ENCODE measurements at places on chromosomes 1 and 21.

GRCh38 chr1:155228096-155228427, 19.6 kb downstream of the MTX1 start:
- no peak for DNase-seq

DNA sequence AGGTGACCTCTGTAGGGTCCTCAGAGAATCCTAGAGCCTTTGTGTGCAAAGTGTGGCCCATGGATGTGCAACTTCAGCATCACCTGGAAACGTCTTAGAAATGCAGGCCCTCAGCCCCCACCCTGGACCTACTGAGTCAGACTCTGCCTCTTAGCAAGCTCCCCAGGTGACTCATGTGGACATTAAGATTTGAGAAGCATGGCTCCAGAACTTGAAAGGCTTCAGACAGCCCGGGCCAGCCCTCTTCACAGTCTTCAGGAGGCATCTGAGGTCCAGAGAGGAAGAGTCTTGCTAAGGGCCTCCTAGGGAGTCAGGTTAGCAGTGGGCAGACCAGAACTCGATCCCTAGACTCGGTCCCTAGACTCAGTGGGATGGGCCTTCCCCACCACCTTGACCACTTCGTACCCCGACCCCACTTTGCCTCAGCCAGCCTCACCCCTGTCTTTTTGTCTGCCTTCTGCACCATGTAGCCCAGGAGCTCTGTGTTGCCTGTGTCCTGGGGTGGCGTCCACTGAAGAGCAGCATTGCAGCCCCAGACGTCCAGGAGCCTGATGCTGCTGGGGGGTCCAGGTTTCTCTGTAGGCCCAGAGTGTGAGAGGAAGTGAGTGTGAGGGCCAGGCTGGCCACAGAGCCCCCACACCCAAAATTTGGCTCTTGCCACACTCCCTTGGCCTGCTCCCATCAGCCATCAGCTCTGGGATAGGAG, 4.8 kb downstream of the MYBPH start:
- no peak for DNase-seq

DNA sequence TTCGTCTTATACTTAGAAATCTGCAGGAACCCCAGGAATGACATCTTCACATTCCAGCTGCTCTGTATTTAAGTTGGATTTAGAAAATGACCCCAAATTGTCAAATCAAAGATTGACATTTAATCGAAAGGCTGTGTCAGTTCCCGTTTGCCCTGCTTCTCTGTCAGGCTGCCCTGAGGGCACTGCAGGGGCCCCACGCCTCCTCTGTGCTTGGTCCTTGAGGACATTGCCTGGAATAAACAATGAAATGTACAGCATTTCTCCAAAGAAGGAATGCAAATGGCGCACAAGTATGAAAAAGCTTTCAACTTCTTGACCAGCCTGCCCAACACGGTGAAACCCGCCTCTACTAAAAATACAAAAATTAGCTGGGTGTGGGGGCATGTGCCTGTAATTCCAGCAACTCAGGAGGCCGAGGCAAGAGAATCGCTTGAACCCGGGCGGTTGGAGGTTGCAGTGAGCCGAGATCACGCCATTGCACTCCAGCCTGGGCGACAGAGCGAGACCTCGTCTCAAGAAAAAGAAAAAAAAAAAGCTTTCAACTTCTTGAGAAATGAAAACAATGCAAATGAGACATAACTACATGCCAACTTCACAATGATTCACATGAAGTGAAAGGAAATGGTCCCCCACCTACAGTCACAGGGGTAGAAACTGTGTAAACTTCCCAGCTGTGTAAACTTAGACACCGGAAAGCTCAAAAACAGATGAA, 3.0 kb downstream of the TMPRSS3 start:
- DNase-seq = peak; percentile 75

- no peak for DNase-seq
Observed at GRCh38 chr1:209746451-209747165, 9.2 kb upstream of the TRAF3IP3 start.

GRCh38 chr1:95111014-95111413, 6.1 kb upstream of the TLCD4 start:
- DNase-seq = no peak

GRCh38 chr1:168683871-168684270, 45.1 kb downstream of the DPT start:
- no peak for DNase-seq

- no peak for DNase-seq
Observed at GRCh38 chr1:20035114-20035513, 34.9 kb upstream of the PLA2G5 start.

DNA sequence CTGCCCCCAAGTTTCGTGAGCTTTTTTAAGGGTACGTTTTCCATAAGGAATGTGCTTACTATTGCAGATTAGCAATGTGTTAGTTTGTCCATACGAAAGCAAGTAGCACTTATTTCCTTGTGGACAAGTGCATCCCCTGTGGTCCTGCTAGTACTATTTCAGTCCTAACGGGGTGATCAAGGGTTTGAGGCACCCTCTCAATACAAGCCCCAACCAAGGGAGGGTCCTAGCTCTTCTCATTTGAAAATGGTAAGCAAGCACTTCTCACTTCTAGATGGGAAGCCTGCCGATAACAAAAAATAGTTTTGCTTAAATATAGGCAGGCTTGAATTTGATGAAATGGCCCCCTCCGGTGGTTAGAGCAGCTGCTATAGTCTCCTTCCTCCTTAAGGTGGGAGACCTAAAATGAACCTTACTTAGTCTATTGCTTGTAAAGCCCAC, 64.0 kb upstream of the HMCN1 start:
- peak; percentile 84 for DNase-seq

GRCh38 chr1:71778940-71779339, 503.4 kb downstream of the NEGR1 start:
- no peak for DNase-seq

DNA sequence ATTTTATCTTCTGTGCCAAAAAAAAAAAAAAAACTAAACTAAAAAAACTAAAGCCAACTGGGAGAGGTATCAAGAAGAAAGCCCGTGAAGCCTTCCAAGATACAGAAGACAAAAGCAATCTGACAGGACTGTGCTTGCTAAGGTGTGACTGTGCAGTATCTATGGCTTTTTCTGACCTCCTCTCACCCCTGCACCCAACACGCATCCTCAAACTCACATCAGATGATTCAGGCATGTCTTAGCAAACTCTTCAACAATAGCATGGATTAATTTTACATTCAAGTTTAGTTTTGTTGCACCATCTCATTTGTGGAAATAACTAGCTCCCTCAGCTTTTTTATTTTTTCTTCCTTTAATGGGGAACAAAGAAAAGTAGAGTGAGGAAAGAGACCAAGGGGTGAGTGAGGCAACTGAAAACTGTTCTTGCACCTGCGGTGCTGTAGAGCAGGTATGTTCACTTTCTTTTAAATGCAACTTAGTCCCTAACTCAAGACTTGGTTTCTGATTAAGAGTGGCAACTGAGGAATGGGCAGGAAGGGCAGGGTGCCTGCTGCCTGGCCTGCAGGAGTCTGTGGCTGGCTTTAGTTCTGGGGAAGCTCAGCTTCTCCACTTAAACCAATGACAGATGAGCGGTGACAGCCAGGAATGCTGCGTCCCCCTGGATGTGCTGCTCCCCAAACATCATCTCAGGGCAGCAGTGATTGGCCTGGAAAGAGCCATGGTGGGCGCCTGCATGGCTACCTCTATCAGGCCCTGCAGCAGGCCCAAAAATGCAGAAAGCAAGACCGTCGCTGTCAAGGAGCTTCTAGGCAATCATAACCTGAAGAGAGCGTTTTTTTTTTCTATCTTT, 71.3 kb upstream of the LRRC8B start:
- no peak for DNase-seq

- no peak for DNase-seq
Observed at GRCh38 chr1:19058476-19058797, 102.0 kb upstream of the IFFO2 start.

DNA sequence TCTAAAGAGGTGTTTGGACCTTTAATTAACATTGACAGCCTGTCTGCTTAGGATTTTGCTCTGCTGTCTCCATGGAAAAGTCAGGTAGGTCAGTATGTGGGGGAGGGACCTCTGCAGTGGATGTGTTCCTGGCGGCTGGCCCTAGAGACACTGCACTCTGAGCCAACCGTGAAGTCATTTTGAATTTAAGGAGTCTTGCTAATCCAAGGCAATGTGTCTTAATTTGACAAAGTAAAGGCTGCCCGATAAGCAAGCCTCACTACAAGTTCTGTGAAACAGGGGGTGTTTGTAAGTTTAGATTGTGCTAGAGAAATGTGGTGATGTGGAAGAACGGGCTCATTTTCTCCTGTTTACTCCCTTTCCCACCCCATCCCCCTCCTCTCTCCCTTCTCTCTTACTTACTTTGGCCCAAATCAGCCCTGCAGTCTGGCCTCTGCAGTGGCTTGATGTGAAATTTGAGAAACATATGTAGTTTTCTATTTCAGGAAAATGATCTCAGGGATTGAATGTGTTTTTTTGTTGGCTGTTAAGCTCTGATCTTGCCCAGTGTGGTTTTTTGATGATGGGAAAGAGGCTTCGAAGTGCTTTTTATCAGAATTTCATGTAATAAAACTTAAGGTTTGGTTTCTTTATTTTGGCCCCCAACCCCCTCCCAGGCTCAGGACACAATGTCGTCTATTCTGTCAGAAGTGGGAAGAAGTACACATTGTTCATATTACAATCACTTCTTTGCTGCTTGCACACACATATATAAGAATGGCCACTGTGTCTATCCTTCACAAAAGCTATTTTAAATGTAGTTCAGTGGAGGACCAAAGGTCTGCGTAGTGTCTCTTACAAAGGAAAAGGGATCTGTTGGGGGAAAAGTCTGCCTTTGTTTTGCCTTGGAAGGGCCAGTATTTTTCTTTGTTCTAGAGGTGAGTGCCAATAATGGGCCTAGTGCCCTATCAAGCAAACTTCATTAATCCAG, 96.6 kb downstream of the FGGY start:
- no peak for DNase-seq

DNA sequence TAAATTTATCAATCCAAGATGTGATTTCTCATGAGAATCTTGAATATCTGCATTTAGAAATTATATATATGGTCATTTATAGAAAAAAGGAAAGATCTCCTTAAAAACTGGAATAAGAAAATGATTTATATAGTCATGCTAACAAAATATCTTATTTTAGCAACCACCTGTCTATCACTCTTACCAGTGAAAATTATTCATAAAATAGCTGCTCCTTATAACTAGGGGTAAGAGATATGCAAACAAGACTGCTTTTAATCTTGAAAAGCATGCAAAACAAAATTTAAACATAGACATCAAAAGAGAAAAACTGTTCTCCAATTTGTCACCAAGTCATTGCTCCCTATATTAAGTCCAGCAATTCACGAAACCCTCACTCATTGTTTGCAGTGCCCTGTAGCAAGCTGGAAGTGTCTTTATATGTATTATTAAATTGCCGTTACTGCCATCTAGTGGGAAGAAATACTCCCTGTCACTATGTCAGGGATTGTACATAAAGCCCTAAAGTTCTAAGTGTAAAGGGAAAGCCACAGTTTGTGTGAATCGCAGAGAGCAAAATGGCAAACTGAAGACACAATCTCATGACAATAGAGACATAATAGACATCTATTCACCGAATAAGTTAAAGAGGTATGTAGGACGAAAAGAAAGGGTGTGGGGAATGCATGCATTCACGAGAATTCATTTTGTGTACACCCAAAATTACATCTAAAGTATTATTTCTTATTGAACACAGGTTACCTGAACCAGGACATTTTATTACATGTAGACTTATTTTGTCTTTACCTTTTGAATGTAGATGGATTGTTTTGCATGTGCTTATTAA, 600.5 kb downstream of the USP25 start:
- peak; percentile 65 for DNase-seq

DNA sequence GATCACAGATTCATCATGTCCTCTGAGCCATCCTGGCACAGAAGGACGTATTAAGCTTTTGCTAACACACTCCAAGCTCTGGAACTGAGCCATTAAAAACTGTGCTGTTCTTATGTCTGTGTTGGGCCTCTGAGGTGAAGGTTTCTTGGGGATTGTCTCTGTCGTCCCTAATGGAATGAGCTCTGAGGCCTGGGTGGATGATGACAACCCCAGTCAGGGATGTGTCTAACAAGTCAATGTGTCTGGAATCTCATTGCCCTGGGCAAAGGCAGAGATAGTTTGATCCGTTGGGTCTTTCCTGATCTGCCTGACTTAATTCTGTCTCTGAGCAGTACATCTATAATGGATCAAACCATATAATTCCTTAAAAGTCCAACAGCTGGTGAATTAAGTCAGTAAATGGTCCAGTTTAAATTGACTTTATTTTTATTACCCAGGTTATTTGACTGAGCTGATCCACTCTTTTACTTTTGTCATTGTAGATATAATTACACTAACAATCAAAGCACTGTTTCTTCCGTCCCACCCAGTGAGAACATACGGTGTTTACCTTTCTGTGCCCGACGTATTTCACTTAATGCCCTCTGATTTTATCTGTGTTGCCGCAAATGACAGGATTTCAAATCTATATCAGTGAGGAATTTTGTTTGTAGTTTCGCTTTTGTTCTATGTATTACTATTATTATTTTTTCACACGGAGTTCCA, 38.8 kb upstream of the OR2B11 start:
- DNase-seq = no peak

DNA sequence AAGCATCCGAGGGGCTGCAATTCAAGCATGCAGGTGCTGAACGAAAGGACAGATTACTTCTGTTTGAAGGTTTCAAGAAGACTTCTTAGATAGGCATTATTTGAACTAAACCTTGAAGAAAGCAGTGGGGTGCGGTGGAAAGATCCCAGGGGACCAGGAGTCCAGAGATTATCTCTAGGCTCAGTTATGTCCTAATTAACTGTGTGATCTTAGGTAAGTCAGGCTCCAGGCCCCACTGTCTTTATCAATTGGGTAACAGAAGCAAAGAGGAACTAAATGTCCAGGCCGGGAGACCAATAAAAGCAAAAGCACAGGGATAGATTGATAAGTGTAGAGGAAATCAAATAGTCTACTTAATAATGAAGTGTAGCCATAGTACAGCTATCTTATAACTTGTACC, 72.9 kb upstream of the CDC42BPA start:
- no peak for DNase-seq

DNA sequence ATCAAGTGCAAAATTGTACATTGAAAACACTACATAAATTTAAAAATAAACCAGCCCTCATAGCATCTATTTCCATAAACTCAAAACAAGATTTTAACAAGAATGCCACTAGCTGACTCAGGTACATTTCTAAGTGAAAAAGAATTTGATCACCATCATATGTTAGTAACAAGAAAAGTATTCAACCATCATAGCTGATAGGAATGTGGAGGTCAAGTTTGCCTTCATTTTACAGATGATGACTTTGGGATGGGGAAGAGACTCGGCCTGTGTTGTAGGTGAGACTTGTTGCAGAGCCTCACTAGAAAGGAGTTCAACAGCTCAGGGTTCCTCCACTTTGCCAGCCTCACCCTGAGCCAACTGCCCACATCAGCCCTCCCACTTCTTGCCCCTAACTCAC, 318.8 kb upstream of the FAM78B start:
- no peak for DNase-seq

- peak; percentile 83 for DNase-seq
Observed at GRCh38 chr1:110084227-110085078, 14.0 kb upstream of the ALX3 start.

DNA sequence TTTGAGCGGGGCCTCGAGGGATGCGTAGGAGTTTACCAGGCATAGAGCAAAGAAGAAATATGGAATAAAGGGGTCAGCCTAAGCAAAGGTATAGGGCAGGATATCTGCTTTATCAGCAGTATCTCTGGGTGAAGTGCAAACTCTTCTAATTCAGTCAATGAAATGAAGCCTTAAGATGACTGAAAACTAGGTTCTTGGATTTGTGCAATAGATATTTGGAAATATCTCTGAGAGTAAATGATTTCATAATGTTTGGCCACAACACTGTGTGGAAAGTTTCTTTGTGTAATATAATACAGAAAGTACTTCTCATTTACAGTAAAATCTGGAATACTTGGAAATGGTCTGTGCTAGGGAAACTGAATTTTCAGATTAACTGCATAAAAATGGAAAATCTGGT, 26.1 kb downstream of the KCNJ15 start:
- DNase-seq = no peak

- DNase-seq = peak; percentile 65
Observed at GRCh38 chr1:1781526-1781903, 3.2 kb upstream of the NADK start.

All from activated CD4-positive, alpha-beta T cell treated with anti-CD3 and anti-CD28 coated beads, Interleukin-2, amount 10 ng/mL, durations not matched to agents 24 days and 14 days (primary cell).